ENCODE measurements at places on chromosomes 1 and 21.
A peak's percentile ranks its signal among the peaks of the same experiment; 100 is the strongest.

- peak; percentile 85 for DNase-seq
These were observed 26.7 kb downstream of the TSPAN2 start for GRCh38 chr1:115062542-115063004.

DNA sequence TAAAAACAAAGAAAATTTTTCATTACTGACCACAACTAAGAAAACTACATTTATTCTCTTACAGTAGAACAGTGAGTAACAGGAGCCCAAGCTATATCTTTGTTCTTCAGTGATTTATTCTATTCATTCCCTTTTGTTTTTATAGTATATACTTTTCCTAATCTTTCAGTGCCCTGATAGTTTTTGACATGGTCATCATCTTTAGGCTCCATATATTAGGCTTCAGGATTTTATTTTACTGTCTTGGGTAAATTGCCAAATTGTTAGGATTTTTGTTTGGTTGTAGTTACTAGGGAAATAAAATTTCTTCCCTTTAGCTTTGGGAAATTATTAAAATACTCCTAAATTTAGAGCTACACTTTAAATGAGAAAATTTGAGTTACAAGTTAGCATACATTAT, 10.3 kb downstream of the FBXO28 start:
- DNase-seq, result no peak

- DNase-seq, result peak; percentile 36
These were observed 53.0 kb downstream of the PBX1 start for GRCh38 chr1:164611754-164612642.

DNA sequence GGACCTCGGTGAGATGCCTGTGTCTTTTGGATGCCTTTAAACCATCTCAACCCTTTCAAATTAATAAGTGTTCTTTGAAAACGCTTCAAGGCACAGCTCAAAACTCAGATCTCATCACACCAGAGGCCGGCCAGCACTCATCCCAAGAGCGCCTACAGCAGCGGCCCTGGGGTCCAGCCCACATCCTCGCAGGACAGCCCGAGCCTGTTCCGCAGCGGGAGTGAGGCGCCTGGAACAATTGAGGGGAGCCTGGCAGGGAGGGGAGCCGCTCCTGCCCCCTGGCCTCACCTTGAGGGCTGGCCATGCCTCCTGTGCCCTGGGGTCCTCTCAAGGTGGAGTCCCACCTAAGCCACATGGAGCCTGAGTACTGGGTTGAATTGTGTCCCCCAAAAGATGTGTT, 37.9 kb downstream of the ACOT7 start:
- no peak for DNase-seq

GRCh38 chr1:26538480-26539412, 9.2 kb downstream of the RPS6KA1 start:
- peak; percentile 70 for DNase-seq

- DNase-seq, result peak; percentile 22
These were observed 40.7 kb downstream of the PLEKHA6 start for GRCh38 chr1:204319027-204319426.

DNA sequence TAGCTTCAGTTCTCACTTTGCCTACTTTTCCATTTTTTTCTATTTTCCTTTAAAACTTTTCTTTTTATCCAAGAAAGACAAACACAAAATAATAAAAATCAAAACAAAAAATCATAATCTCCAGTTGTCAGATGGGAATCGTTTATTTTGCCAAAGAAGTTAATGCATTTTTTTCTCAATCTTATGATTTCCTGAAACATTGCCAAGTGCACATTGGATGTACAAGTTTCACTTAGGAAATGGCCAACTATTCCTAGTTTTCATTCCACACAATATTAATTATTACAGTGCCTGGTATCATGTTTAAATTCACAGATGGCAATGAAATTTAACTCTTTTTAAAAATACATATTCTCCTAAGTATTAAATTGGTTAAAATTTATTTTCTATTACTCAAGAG, 1050.5 kb downstream of the TTLL7 start:
- no peak for DNase-seq

DNA sequence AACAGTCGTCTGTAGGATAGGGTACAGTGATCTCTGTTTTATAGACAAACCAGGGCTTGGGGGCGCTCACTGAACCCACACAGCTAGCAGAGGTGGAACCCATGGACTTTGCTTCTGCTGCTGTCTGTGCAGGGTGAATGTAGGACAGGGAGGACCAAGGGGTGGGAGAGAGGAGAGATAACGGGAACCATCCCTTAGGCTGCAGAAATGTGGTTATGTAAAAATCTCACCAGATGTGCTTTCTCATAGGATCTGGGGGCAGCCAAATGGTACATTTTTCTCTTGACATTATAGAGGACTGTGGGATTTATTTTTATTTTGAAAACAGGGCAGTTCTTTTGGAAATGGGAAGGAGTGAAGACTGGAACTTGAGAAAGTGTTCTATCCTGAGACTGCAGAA, 8.7 kb downstream of the NFASC start:
- DNase-seq, result no peak

- no peak for DNase-seq
These were observed 6.9 kb downstream of the ENO1 start for GRCh38 chr1:8871539-8871935.

DNA sequence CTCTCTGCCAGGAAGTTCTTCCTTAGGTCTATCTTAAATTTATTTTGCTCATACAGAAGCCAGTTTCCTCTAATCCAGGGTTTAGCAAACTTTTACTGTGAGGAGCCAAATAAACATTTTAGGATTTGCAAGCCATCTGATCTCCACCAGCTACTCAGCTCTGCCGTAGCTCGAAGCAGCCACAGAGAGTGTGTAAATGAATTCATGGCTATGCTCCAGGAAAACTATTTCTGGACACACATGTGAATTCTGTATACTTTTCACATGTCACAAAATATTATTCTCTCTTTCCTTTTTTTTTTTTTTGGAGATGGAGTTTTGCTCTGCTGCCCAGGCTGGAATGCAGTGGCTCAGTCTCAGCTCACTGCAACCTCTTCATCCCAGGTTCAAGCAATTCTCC, 13.4 kb upstream of the AGTRAP start:
- DNase-seq, result no peak

GRCh38 chr21:21415741-21416140, 417.5 kb downstream of the NCAM2 start:
- no peak for DNase-seq

- DNase-seq, result no peak
These were observed 85.4 kb upstream of the LPGAT1 start for GRCh38 chr1:211915924-211916323.

- DNase-seq, result no peak
These were observed 42.6 kb upstream of the EPS15 start for GRCh38 chr1:51561702-51562101.

- DNase-seq, result no peak
These were observed 1.7 kb upstream of the MIB2 start for GRCh38 chr1:1613509-1614082.

- DNase-seq, result no peak
These were observed 27.9 kb downstream of the LRRC8B start for GRCh38 chr1:89552471-89553081.

DNA sequence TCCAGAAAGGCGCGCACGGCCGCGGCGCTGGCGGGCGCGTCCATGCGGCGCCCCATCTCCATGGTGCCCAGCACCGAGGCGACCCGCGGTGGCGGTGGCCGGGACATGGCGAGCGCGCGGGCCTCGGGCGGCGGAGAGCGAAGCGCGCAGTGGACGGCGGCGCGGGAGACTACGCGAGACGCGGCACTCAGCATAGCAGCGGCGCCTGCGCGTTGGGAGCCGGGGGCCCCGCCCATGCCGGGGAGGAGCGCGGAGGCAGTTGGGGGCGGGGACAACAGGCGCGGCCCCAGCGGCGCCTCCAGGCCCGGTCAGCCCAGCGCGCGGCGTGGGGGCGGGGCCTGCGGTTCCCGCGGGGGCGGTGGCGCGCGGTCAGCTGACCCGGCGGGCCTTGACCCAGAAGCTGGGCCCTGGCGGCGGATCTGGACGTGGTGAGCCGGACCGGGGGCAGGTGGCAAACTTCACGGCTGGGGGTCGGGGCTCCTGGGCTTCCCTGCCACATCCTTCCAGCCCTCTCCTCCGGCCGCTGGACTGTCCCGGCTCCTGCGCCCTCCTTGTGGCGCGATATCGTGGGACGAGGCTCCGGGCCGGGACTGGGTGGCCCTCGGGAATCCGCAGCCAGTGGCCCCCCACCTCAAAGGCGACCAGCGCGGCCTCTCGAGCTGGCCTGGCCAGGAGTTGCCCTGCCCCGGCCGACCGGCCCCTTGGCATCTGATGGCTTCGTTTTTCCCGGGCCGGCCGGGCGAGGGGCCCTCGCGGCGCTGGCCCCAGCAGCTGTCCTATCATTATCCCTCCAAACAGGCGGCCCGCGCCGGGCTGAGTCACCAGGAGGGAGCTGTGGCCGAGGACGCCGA, at the start of the genes AKR7A2 and SLC66A1:
Gene AKR7A2 (minus strand): TSS at position 214 of the 851 bp plus-strand sequence. CDS start 20 bp downstream, at position 194.
Gene SLC66A1 (plus strand): TSS at position 396 of the 851 bp plus-strand sequence. CDS start 5,352 bp downstream, outside the sequence.
- peak; percentile 92 for DNase-seq

DNA sequence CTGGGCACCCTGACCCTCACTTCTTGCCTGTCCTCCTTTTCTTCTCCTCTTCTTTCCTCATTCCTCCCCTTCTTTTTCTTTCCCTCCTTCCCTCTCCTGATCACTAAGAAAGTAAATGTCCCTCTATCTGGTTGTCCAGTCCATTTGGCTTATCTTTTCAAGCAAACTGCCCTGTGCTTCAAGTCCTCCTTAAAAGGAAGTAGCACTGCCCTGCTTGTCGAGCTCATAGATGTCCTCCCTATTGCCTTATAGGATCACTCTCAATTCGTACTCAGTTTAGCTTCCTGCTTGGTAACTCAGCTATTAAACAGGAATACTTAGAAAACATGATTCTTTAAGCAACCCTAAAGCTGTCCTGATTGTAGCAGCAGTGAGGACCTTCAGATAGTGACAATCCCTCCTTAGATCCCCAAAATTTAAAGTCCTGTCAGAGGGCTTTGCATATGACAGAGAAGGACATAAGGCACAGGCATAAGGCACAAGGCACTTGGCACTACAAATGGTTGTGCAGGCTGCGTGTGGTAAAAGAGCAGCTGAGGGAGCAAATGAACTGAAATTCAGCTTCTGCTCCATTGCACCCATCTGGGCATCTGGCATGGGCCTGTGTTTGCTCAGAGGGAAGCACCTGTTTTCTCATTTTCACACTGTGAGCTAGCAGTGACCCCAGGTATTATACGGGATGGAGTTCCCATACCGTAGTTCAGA, 26.1 kb upstream of the SLAMF6 start:
- DNase-seq, result no peak

DNA sequence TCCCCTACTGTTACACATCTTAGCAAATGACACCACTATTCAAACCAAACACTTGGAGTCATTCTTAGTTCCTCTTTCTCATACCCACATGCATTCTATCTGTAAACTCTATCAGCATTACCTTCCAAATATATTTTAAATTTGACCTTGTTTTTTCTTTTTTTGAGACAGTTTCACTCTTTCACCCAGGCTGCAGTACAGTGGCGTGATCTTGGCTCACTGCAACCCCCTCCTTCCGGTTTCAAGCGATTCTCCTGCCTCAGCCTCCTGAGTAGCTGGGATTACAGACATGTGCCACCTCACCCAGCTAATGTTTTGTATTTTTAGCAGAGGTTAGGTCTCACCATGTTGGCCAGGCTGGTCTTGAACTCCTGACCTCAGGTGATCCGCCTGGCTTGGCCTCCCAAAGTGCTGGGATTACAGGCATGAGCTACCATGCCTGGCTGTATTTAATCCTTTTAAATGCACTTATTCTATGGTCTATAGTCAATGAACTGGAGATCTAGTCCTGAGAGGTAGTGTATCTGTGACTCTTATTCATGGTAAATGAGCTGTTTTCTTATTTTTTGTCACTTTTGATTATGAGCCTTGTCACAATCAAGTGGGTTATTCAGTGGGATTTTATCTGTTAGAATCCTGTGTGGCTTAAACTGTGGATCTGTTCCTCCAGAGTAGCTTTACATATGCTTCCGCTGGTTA, 73.1 kb downstream of the GATAD2B start:
- no peak for DNase-seq

GRCh38 chr1:166032572-166033371, 134.0 kb downstream of the FAM78B start:
- DNase-seq, result no peak

DNA sequence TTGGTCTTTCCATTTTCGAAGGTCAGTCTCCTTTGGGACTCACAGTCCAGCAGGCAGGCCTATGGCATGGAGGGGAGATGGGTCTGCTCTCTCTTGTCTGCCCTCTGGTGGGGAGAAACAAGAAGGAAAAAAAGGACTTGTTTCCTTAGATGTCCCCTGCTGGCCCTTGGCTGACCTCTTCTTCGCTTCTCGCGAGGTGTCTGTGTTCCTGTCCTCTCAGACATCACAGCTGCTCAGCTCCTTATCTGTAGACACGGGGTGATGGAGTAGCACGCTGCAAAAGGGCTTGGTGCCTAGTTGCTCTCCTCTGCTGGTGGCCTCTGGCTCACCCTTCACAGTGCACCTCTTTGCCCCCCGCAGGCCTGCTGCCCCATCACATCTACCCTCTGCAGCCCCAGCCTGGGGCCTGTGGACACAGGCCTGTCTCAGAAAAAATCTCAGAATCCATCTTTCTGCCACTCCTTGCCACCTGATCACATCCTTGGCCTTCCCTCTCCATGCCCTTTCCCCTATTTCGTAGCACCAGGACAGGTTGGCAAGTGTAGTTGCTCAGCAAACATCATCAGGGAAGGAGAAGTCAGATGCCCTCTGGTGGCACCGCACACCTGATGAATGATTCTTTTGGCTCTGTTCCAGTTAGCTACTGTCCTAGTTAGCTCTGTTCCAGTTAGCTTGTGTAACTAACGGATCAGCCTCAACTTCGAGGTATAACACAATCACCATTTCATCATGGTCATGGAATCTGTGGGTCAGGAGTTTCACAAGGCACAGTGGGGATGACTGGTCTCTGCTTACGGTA, 18.7 kb upstream of the AK2 start:
- peak; percentile 88 for DNase-seq

DNA sequence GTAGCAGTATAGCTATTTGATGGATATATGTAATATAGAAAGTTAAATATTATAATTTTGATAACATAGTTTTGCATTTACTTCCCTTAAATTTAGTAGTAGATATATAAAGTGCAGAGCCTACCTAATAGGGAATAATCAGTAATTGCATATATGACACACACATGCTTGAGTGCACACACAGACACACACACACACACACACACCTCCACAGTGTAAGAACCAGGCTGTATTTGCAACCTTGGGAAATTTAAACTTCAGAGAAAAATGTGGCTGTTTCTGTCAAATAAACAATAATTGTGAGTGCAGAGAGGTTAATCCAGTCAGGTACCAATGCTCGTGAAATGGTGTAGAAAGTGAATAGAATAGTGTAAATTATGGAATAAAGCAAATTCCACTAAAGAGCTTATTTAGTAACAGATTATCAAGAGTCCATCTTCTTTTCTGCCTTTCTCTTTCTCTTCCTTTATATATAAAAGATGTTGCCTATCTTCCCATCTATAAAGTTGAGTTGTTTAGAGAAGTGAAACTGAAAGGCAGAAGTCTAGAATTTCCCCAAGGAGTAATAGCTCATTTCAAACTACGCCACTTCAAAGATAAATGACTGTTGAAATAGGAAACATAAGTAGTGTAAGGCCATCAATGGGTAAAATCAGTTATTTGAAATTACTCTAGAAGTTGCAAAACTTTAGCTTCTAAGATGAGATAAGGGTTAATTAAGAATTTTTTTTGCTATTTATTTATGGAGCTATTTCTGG, 273.7 kb downstream of the SRGAP2C start:
- DNase-seq, result no peak

GRCh38 chr1:46333300-46334029, 7.1 kb upstream of the NSUN4 start:
- DNase-seq, result peak; percentile 66

Measured in ELR (cell line).